ENCODE measurements at places on chromosomes 2 and 18. TPM values are rescaled to one million over a fixed set of nuclear protein-coding genes. Genes with fewer than 3 reads are reported as not detected.

DNA sequence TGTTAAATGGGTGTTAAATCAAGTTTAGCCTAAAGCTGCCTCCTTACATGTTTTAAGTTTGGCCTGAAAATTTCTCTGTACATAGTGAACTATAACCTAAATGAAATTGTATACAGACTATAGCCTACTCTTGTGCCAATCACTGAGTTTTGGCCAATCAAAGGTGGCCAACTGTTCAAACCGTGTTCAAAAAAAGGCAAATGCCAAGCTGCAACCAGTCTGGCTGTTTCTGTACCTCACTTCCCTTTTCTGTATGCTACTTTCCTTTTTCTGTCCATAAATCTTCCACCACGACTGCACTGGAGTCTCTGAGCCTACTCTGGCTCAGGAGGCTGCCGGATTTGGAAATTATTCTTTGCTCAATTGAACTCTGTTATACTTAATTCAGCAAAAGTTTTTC lies 121.0 kb downstream of the SPOPL start:
- no peak for DNase-seq

DNA sequence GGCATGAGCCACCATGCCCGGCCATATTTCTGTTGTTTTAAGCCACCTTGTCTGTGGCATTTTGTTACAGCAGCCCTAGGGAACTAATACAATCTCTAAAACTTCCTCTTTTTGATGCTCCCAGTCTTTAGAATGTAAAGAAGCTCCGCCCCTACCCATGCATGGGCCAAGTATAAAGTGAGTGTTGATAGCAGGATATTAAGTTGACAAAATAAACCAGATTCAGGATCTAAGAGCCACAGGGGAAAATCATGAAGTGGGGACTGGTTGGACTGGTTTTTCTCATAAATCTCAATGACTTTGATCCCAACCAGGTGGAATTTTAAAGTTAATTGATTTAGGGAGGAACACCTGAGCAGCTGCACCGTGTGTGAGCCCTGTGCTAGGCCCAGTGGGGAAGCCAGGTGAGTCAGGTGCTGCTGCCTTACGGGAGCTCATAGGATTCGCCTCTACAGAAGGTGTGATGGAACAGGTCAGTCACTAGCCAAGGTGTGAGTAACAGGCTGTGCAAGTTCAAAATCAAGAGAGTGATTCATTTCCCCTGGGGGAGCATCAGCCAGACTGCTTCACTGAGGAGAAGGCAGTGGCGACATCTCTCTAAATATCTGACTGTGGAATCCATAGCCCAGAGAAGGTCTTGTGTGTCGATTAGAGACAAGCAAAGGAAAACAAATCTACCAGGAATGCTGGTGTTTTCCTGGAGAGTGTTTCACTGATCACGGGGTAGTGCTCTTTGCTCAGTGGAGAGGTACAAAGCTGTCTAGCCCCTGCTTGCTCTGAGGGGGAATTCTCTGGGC lies 63.0 kb upstream of the MSH2 start:
- DNase-seq, result no peak

- DNase-seq, result no peak
Observed at GRCh38 chr2:230901006-230901405, 24.0 kb downstream of the GPR55 start.

DNA sequence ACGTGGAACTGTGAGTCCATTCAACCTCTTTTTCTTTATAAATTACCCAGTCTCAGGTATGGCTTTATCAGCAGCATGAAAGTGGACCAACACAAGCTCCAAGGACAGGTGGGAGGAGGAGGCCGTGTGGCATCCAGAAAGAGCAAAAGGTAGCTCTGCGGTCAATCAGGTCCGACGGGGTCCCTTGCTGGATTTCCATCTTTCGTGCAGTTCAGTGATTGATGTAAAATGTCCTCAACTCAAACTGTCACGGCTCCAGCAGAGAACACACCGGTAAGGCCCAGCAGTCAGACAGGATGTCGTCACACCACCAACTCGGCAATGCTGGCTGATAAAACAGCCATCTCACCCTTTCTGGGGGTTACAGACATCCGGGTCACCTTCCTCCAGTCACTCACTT lies 123.3 kb downstream of the PXDN start:
- DNase-seq, result no peak

The C1GALT1C1L gene
- not detected for total RNA-seq
